Vagina (tissue), 2 donors: ENCODE measurements at places on chromosomes 13 and 19.

- DNase-seq: no peak
Measured at GRCh38 chr13:106277484-106278154, 257.8 kb downstream of the EFNB2 start.

DNA sequence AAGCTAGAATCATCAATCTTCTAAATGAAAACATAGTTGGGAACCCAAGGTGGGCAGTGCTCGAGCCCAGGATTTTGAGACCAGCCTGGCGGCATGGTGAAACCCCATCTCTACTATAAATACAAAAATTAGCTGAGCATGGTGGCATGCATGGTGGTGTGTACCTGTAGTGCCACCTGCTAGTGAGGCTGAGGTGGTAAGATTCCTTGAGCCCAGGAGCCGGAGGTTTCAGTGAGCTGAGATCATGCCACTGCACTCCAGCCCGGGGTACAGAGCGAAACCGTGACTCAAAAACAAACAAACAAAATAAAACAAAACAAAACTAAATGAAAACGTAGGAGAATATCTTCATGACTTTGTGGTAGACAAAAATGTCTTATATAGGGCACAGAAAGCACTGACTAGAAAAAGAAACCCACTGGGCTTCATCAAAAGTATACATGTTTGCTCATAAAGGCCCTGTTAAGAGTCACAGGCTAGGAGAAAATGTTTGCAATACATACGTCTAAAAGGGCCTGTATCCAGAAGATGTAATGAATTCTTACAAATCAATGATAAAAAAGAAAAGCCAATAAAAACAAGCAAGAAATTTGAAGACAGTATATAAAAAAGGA is 353.6 kb downstream of the FGF9 start:
- no peak for DNase-seq

- DNase-seq: no peak
Measured at GRCh38 chr19:2609389-2610116, 92.9 kb downstream of the GNG7 start.

DNA sequence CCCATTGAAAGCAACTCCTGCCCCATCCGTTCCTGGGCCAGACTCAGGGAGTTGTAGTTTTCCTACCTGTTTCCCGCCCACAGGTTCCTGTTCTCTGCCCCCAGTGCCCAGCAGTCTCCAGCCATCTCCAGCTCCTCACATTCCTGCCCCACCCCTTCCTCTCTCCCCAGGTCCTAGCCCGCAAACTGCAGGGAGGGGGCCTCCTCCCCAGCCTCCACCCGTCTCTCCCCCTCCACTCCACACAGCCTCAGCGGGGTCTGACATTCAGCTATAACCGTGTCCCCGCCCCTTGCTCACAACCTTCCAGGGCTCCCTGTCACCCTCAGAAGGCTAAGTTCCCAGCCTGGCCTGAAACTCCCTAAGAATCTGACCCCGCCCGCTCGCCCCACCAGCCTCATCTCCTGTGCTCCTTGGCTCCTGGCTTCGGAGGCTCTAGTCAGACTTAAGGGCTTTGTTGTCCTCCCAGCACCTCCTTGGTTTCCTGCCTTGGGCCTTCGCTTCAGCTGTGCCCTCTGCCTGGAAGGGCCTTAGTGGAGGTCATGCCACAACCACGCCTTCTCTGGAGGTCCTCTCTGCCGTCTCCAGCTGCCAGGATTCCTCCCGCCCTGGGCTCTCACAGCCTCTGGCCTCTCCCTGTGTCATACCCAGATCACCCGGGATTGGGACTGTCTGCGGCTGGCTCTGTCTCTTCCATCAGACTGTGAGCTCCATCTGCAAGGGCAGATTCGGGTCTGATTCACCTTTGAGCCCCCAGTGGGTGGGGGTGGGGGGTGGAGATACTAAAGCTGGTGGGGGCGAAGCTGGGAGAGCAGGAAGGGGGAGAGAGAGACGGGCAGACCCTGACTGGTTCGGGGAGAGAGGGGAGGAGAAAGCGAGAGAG is 5.1 kb upstream of the SPACA6 start:
- DNase-seq: no peak
